Neural progenitor cell (in vitro differentiated cells): ENCODE measurements at places on chromosomes 6 and 20. TPM values are rescaled to one million over a fixed set of nuclear protein-coding genes. Genes with fewer than 3 reads are reported as not detected.

Gene MTCH1
- total RNA-seq, result 144 and 250 TPM in 2 replicates

Gene HNF4A
- 0.68 and 1.6 TPM in 2 replicates for total RNA-seq

Gene KCNK16
- total RNA-seq, result not detected in 2 replicates

Gene MKKS
- total RNA-seq, result 23.9 and 36.3 TPM in 2 replicates

Gene HSPA1L
- 0.49 and 1.2 TPM in 2 replicates for total RNA-seq

Gene OPRL1
- 1.3 and 3.3 TPM in 2 replicates for total RNA-seq

Gene LY86
- total RNA-seq, result not detected in 2 replicates

Gene IL20RA
- total RNA-seq, result not detected in 2 replicates

Gene LKAAEAR1
- 0.99 TPM in 1 of 2 replicates, not detected in the other for total RNA-seq

Gene CFAP61
- total RNA-seq, result 0.53 TPM in 1 of 2 replicates, not detected in the other

Gene PKIB
- 153 and 202 TPM in 2 replicates for total RNA-seq

Gene F13A1
- 1.7 and 3.6 TPM in 2 replicates for total RNA-seq

- DNase-seq, result no peak
Observed at GRCh38 chr6:36277946-36278470, 8.1 kb downstream of the PNPLA1 start.

- DNase-seq, result no peak
Observed at GRCh38 chr20:32126919-32127318, 17.4 kb downstream of the TM9SF4 start.

DNA sequence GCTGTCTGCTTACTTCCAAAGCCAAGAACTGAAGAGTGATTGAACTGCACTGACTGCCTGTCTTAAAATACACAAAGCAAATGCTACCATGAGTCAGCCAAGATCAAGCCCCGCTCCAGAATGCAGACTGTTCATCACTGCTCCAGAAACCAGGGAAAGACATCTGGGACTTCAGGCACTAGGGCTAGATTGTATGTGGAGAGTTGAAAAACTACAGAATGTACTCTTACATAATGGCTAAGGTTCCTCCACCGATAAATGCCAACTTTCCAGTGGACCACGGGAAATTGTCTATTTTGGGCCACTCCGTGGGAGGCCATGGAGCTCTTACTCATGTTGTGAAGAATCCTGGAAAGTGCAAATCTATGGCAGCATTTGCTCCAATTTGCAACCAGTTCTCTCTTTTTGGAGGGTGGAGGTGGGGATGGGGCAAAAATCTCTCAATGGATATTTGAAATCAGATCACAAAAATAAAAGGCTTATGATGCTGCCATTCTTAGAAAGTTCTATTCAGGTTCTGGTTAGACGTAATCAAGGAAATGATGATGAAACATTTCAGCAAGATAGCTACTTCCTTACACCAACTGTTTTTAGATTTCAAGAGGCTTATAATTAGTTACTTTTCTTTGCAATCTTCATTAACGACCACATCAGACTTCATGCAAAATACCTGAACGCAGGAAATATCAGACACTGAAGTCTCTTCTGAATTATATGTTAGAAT lies 11.8 kb upstream of the CAP2 start:
- no peak for DNase-seq

DNA sequence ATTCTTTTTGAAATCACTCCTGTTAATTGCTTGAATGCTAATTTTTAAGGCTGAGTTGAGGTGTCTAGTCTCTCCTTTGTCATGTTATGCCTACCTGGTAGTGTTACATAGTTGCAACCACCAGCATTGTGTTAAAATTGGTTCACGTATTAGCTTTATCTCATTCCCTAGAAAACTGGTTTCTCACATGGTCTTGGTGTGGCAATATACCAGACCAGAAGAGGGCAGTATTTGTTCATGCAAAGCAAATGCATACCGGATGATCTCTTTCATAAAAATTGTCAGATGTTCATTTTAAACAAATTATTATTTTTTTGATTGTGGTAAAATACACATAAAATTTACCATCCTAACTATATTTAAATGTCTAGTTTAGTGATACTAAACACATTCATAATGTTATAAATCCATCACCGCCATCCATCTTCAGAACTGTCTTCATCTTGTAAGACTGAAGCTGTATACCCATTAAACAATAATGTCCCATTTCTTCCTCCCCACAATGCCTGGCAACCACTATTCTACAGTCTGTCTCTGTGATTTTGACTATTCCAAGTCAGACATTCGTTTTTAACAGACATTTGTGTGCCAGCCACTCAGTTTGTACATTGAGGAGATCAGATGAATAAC lies 92.8 kb downstream of the ATRN start:
- DNase-seq, result peak; percentile 61

DNA sequence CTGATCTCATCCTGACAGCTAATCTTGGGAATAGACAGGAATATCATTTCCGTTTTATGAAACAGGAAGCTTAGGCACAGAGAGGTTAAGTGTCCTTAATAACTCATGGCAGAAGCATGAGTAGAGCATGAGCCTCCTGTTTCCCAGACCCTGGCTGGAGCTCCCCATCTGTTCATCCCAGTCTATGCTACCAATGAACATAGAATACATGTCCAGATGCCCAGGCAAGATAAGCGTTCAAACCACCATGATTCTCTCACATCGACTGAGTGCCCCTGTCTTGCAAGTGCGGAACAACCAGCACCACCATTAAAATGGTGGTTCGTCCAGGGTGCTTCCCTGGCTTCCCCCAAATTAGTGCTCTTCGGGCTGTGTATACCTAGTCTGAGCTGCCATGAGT lies 217.1 kb downstream of the FARS2 start:
- no peak for DNase-seq

DNA sequence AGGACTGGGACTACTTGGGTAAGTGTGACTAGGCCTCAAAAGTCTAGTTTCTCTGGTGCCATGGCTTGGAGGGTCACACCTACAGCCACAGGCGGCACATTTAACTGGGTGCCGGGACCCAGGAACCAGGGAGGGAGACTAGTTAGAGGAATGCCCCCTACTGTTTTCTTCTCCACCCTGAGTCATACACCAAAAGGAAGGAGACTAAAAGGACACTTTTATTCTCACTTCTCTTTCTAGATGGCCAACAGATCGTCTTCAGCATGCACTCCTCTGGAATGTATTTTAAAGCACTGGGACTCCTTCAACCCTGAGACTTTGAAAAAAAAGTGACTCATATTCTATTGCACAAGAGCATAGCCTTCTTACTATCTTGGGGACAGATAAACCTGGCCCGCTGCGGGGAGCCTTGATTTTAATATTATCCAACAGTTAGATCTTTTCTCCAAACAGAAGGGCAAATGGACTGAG lies 33.4 kb downstream of the PLN start:
- DNase-seq, result no peak

GRCh38 chr6:10630178-10630577 lies 64.2 kb downstream of the C6orf52 start:
- DNase-seq, result no peak

DNA sequence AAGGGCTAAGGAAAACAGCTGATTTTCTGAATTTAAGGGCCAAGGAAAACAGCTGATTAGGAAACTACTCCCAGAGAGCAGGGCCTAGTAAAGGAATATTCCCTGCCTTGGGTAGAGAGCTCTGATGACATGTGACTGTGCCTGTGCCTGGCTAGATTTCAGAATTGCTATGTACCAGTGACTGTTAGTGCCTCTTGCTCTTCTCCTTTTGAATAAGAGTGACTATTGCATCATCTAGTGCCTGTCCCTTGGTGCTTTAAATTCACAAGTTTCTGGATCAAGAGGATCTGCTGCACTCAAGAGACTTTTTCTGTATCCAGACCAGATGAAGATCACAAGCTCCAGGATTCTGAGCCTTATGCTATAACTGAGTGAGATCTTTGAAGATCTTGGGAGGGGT lies 332.9 kb downstream of the KIF16B start:
- DNase-seq, result no peak

DNA sequence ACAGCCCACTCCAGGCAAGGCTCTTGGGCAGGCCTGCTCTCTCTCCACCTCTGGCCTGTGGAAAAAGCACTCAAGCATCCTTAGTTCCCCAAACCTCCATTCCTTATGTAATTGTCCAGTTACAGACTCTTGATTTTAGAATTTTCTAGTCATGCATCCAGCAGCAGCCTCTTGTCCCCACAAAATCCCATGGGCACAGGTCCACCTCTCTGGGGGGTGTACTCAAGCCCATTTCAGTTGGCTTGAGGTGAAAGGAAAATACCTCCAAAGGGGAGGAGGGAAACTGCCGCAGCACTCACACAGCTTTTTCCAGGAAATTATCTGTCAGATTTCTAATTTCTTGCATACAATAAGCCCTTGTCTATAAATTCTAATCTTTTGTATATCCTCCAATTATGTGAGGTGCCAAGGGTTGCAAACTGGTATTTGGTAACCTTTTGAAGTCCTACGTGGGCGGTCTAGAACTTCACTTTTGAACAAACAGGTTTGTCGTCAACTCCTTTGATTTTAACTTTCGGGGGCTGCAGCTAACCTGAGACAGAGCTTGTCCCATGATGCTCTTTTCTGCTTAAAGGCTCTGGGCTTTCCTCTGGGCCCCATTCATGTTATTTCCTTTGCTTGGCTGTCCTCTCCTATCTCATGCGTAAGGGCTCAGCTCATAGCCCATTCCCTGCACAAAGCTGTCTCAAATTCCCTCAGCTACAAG lies 104.7 kb upstream of the CEP85L start:
- no peak for DNase-seq

GRCh38 chr6:125952764-125953501 lies 3.6 kb upstream of the HINT3 start:
- peak; percentile 78 for DNase-seq

- DNase-seq, result peak; percentile 31
Observed at GRCh38 chr6:50936277-50936681, 117.6 kb downstream of the TFAP2B start.

DNA sequence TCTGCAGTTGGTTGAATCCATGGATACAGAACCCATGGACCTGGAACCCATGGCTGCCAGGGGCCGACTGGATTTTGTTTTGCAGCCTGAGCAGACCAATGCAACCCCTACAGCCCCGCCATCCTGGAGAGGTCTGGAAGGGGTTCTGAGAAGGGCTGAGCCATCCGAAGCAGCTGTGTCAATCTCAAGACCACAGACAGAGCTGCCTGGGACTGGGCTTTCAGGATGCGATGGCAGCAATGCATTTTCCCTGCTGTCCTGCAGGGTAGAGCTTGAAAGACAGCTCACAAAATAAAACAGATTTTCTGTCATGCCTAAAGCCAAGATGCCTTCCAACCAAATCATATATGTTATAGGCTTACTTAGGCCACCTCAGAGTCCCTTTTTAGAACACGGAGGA lies 125.8 kb upstream of the NXT1 start:
- no peak for DNase-seq

DNA sequence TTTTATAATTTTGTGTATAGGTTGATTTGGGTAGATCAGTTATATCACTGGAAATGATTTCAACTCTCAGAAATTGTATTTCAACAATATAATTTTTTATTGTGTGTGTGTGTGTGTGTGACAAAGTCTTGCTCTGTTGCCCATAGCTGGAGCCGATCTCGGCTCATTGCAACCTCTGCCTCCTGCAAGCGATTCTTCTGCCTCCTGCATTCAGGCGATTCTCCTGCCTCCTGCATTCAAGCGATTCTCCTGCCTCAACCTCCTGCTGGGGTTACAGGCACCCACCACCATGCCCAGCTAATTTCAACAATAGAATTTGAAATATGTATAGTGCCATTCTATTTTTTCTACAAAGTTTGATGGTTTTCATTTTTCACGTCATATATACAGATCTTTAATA lies 24.1 kb downstream of the AFDN start:
- DNase-seq, result peak; percentile 40

GRCh38 chr6:32113386-32114352 lies 4.5 kb upstream of the TNXB start:
- DNase-seq, result peak; percentile 65

DNA sequence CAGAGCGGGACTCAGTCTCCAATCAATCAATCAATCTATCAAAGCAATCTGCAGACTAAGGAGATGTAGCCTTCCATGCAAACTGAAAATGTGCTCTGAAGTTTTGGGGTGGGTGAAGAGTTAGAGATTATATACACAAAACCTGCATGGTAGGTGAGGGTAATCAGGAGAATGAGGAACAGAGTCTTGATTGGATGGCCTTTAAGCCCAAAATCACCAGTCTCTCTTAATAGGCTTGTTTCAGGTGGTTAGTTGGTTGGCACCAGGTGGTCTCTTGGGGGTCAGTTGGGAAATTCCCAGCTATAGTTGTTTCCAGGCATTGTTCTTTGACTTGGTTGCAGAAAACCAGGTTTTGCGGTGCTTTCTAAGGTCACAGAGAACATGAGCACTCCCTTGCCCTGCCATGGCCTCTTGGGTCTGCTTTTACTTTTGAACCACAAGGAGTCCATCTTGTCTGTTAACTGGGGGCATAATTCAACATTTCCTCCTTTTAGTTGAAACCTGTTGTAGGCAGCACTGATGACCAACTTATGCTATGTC lies 33.3 kb upstream of the EIF2S2 start:
- no peak for DNase-seq

DNA sequence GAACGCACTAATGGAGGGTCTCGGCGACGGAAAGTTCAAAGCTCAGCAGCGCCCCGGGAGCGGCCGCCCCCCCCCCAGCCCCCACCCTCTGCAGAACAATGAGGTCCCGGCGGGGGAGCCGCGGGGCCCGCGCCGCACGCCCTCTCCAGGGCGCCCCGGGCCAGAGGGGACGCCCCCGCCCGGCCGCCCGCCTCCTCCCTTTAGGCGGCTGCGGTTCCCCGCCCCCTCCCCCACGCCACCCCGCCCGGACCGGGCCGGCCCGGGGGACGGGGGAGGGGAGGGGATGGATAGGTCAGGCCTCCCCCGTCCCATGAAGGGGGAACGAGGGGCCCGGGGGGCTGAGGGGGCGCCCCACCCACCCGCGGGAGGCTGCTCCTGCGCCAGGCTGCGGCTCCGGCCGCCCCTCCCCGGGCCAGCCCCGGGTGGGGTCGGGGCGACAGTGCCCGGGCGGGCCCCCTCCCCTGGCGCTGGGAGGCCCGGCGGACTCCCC lies 1.5 kb downstream of the NOL4L start:
- DNase-seq, result peak; percentile 66

DNA sequence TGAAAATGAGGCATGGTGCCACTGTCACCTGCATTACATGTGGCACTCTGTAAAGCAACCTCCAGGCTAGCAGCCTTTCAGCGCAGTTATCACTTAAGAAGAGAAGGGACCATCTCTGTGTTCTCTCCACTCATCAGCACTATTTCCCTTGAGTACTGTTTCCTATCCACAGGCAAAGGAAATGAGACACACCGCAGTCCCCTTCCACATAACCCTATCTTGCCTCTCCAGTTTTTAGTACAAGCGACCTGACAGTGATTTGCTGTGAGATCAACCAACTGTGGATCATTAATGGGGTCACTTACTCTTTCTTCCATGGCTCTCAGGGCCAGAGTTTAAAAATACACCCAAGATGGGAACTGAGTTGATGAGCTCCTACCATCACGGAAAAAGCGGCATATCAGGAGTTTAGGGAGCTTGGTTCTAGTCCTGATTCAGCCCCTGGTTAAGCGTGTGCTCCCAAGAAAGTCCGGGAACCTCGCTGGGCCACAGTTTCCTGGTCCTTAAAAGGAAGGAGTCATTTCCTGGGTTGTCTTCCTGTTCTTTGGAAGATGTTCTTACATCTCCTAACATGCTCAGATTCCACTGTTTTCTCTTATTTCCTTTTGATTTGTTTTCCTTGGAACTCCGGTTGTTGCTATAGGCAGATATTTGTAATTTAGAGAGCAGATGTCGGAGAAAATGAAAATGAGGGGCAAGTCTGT lies 27.3 kb downstream of the PRDM1 start:
- DNase-seq, result no peak
